HFFc6 (cell line): ENCODE measurements at places on chromosomes 6 and 20. TPM values are rescaled to one million over a fixed set of nuclear protein-coding genes. Genes with fewer than 3 reads are reported as not detected.

- no peak for DNase-seq
Measured at GRCh38 chr20:891706-892080, 24.4 kb downstream of the ANGPT4 start.

- no peak for DNase-seq
Measured at GRCh38 chr6:158044525-158044888, 62.8 kb downstream of the SYNJ2 start.

- no peak for DNase-seq
Measured at GRCh38 chr20:21702553-21703470, 2.7 kb upstream of the PAX1 start.

TNFAIP3 gene
- 6.0 to 17.2 TPM (median 9.2 TPM) in 3 replicates for total RNA-seq

SLC22A7 gene
- total RNA-seq: not detected in 3 replicates
